ENCODE measurements at places on chromosomes 1 and 21.

DNA sequence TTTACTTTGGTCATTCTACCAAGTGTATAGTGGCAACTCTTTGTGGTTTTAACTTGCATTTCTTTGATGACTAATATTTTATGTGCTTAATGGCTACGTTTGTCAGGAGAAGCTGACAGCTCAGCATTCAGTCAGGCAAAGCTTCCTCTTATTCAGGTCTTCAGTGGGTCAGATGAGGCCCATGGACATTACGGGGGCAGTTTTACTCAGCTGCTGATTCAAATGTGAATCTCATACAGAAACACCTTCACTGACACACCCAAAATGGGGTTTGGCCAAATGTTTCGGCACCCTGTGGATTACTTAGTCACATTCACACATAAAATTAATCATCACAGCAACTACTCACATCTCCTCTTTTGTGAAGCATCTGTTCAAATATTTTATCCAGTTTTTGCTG, 104.9 kb upstream of the PLD5 start:
- no peak for DNase-seq

DNA sequence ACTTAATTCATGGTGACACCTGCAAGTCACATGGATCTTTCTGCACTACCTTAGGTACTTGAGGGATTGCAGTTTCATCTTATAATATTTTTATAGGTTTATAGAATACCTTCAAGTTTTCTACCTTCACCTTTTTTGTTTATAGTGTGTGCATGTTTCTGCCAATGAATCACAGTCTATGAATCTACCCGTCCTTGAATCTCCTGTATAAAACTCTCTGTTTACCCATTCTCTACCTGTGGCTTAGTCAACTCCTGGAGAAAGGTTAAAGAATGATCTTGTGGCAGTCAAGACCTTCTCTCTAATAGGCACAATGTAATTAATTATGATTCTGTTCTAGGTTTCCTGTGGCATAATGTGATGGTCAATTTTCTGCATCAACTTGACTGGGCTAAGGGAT, 3.2 kb upstream of the GSTM2 start:
- no peak for DNase-seq

GRCh38 chr21:28781602-28782276, 210.9 kb downstream of the LTN1 start:
- no peak for DNase-seq

- DNase-seq: no peak
Observed at GRCh38 chr1:36861375-36861774, 172.9 kb downstream of the GRIK3 start.

GRCh38 chr1:58287894-58288623, 258.5 kb downstream of the OMA1 start:
- no peak for DNase-seq

DNA sequence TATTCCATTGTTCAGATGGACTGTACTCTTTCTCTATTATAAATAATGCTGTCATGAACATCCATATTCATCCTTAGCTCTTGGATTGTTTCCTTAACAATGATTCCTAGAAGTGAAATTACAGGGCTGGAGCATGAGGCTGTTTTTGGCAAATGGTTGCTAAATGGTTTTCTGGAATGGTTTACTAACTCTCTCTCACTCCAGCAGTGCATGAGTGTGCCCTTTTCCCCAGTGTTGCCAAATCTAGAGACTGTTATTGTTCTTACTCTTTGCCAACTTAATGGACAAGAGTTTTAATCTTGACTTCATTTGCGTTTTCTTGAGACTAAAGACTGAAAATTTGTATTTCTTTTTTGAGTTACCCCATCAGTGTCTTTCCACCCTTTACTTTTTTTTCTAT, 113.0 kb downstream of the PAPPA2 start:
- DNase-seq: no peak

DNA sequence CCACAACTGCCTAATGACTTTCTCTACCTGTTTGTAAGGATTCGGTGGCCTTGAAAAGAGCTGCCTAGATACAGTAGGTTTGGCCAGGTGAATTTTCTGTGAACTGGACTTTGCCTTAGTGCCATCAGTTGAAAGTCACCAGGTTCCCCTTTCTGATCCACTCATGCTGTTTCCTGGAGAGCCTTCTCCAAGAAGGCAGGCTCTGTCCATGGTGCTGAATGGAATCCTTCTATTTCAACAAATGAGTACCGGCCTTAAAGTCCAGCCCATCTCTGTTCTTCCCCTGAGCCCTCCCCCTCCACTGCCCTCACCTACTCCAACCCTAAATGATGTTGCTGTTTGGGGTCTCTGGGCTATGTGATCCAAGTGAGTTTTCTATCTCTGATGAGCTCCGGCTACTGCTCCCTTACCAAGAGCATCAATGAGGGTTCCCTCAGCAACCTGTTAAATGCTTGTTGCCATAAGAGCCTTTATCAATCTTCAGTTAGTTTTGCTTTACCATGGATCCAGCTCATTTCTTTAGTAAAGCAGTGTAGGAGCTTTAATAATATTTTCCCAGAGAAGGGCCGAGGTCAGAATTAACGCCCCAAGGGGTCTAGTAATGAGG, 500.4 kb downstream of the PTPRU start:
- DNase-seq: no peak

- DNase-seq: no peak
Observed at GRCh38 chr1:174911606-174912005, 88.1 kb upstream of the CACYBP start.

DNA sequence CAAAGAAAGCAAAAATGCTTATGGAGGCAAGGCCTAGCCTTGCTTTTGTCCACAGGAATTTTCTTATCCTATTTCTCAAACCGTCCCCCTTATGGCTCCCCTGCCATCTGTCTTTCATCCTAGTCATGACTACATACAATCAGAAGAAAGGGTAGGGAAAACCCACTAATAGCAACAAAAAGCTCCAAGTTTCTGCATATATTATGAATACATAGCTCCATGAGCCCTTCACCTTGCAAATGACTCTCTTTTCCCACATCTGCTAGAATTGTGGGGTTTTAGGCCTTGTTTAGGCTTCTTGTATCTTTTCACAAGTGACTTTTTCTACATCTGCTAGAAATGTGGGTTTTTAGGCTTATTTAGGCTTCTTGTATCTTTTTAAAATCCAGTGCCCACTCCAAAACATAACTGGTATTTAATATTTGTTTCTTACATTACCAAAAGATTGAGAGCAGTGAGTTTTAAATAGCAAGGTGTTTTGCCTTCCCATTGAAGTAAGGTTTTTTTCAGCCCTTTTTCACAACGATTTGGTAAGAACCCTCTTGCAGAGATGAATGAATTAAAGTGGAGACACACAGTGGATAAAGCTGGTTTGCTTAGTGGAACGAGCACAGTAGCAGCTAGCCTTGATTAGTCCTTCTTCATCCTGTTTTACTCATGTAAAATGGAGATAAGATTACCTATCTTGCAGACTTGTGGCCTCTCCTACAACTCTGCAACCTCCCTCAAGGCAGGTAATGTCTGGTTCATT, 4.4 kb downstream of the GADD45A start:
- DNase-seq: no peak

- DNase-seq: no peak
Observed at GRCh38 chr1:229162825-229163515, 107.9 kb upstream of the RAB4A start.

- peak; percentile 14 for DNase-seq
Observed at GRCh38 chr1:107936498-107937481, 28.2 kb downstream of the VAV3 start.

- no peak for DNase-seq
Observed at GRCh38 chr1:35657851-35658250, 16.5 kb upstream of the PSMB2 start.

- DNase-seq: no peak
Observed at GRCh38 chr1:58763214-58763613, 20.6 kb downstream of the JUN start.

- DNase-seq: no peak
Observed at GRCh38 chr21:44332383-44332782, 6.8 kb downstream of the CFAP410 start.

DNA sequence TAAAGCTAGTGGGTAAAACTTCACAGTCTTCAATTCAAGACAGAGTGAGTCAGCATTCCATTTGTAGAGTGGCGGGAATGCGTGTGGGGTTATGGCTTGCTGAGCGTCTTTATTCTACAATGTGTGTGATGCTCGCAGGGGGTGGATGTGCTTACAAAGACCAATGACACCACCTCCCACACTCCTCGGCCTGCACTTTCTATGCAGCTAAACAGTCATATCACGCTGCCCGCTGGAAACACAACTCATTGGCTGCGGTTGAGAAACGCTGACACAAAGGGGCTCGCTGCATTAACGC, 298.5 kb downstream of the PCP4 start:
- DNase-seq: no peak

DNA sequence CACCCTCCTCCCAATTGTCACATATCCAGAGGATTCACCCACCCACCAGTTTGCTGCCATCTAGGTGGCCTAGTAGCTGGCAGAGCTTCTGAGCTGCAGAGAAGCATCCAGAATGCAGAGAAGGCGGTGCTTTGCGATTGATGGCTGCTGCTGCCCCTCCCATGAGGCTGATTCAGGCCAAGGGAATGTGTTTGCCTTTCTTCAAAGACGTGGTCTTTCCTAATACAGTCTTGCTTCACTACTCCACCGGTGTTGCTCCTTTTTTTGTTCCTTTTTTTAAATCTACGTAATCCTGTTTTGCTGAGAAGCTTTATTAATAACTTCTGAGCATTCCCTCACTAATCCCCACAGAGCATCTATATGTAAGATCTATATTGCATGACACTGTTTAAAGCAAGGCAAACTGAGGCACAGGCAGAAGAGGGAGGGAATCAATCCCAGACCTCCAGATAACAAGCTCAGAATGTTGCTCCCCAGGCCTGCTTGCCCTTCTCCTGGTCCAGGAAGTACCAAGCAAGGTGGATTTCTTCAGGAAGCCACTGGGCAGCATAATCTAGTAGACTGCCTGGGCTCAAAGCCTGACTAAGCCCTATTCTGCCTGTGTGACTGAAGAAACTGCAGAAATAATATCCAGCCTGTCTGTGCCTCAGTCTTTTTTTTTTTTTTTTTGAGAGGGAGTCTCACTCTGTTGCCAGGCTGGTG, 275.5 kb upstream of the FMN2 start:
- no peak for DNase-seq

DNA sequence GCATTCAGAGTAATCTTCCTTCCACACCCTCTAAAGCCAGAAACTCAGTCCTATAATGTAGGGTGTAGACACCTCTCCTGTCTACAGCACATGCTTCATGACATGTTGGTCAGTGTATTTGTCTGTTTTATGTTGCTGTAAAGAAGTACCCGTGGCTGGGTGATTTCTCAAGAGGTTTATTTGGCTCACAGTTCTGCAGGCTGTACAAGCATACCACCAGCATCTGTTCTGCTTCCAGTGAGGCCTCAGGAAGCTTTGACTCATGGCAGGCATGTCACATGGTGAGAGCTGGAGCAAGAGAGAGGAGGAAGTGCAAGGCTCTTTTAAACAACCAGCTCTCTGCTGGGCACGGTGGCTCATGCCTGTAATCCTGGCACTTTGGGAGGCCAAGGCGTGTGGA, 12.1 kb downstream of the PLOD1 start:
- DNase-seq: no peak

DNA sequence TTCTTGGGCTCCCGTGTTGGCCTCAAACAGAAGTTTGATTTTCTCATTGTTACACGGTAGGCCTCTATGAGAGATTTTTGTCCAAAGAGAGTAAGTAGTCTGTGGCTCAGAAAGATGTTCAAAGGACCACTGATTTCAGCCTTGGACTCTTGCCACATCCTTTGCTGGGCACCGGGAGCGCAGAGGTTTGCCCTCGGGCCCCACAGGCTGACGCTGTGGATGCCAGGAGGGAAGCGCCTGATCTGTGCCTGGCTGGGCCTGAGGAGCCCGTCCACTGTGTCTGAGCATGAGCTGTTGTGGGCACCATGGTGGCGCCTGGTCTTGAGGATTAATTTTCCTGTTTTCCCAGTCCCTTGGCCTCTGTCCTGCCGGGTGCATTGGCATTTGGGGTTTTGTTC, 52.3 kb downstream of the PCNT start:
- no peak for DNase-seq

DNA sequence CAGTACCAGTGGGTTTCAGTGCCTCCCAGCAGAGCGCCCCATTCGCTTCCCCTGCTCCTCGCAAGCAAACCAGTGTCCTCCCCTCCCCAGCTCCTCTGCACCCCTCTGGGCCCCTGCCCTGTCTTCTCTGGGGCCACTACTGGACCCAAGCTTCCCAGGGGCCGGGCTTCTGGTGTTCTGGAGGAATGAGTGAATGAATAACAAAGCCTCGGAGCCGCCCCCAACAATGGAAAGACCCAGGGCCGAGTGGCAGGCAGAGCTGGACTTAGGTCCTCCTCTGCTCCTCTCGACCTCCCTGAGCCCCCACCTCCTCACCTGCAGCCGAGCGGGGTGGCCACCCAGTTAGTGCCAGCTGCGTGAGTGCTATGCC, 37.6 kb downstream of the MATN1 start:
- no peak for DNase-seq
